Stimulated activated CD4-positive, alpha-beta T cell treated with anti-CD3 and anti-CD28 coated beads, Interleukin-15, amount 100 ng/mL, for 24 hours (primary cell): ENCODE measurements at places on chromosomes 7 and 10.

GRCh38 chr7:69038915-69039314 lies 559.4 kb upstream of the AUTS2 start:
- no peak for DNase-seq

DNA sequence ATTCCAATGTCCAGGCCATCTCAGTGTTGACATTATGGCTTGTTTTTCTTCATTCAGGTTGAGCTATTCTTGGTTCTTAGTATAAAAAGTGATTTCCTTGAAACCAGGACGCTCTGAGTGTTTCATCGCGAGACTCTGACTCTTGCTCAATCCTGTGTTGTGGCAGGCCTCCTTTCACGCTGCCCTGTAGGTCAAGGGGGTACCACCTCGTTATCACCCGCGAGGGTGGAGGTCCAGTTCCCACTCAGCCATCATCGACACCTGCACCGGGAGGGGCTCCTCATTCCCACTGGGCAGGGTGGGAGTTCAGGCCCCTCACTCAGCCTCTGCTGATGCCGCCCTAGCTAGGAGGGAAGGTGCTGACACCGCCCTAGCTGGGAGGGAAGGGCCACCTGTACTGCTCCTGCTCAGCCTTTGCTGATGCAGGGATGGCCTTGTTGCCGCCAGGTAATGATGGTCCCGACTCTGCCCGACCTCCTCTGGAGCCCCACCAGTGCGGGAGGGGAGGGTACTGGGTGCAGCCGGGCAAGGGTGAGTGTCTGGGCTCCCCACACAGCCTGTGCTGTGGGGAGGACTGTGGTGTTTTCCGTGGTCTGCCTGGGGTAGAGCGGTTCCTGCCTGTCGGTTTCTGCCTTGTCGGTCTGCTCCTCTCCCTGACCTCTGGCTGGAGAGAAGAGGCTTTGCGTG lies 16.4 kb downstream of the IQCE start:
- DNase-seq, result no peak

GRCh38 chr7:89584896-89585295 lies 569.4 kb upstream of the STEAP1 start:
- no peak for DNase-seq

GRCh38 chr7:42476255-42476654 lies 239.2 kb upstream of the GLI3 start:
- no peak for DNase-seq

GRCh38 chr10:31099094-31099493 lies 67.4 kb upstream of the ZNF438 start:
- DNase-seq, result no peak

DNA sequence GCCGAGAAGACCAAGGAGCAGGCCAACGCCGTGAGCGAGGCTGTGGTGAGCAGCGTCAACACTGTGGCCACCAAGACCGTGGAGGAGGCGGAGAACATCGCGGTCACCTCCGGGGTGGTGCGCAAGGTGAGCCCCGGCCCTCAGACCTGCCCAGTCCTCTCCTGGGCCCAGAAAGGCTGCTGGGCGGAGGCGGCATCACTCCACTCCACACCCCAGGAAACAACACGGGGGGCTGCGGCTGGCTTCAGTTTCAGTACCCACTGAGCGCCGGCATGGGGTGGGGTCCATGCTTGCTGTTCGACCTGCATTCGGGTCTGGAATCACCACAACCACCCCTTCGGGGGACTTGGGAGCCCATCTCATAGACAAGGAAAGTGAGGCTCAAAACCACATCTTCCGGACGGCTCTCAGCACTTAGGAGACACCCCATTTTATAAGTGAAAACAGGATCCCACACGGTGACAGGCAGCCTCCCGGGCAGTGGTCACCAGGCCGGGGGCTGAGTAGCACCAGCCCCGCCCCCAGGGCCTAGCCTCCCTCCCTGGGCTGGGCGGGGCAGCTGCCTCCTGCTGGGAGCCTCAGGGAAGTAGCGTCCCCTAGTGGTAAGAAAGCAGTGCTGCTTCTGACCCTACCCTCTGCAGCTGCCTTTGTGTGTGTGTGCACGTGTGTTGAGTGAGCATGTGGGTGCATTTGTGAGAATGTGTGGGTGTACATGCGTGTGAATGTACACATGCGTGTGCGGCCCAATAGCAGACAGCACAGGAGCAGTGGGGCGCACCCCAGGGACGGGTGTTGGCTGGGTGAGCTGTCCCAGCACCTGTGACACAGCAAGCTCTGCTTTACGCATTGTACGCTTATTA lies 1.8 kb downstream of the SNCG start:
- DNase-seq, result peak; percentile 57
